GM23248 (cell line): ENCODE measurements at places on chromosomes 3 and 15.
A peak's percentile ranks its signal among the peaks of the same experiment; 100 is the strongest.

DNA sequence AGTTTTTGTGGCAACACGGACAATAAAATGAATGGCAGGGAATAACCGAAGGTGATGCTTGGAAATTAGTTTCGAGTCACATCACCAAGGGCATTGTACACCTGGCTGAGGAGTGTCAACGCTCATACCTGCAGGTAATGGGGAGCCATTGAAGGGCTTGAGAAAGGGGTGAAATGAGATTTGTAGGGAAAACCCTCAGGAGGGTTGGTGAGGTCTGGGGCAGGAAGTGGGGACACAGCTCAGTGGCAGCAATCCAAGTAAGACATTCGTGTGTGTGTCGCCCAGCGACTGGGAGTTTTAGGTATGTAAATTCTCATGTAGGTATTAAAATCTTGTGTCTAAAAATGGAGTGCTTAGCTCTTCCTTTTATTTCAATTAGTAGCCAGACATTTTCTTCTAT, 14.3 kb downstream of the PARP14 start:
- no peak for DNase-seq

GRCh38 chr15:36959746-36960145, 140.6 kb downstream of the MEIS2 start:
- DNase-seq: no peak

DNA sequence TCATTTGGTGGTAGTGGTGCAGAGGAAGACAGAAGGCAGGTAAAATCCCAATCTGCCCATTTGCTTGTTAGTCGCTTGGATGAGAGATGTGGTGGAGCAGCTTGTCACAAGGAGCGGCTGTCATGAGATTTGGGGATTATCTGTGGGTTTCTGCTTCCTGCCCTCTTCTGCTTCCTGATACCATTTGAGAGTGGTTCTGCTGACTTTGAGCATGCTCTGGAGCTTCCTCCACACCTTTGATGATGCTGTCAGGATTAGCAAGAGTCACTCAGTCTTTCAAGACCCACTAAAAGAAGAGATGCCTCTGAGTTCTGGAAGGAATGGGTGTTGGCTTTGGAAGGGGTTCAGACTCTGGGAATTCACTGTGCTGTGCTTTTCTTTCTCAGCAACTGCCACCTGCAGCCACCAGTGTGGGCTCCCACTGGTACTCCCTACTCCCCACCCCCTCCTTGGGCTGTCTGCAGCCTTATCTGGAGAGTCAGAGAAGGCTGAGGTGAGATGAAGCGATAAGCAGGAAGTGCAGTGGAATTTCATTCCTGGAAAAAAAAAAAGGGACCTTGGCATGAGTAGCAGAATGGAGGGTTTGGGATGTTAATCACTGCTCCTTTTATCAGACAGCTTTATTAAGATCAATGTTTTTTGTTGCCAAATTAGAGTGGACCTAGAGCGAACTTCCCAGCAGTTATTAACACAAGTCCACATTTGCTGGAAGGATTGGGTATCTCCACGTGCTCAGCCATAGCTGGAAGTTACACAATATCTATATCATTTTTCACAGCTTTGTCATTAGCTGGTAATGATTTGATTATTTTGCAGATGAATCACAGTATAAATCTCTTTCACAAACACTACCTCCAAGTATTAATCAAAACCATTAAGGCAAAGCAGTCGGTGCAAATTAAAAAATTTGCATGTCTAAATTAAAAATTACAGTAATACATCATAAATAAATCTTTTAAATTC, 233.0 kb upstream of the SATB1 start:
- no peak for DNase-seq

- DNase-seq: no peak
These were observed 232.9 kb downstream of the MEIS2 start for GRCh38 chr15:36867436-36867835.

DNA sequence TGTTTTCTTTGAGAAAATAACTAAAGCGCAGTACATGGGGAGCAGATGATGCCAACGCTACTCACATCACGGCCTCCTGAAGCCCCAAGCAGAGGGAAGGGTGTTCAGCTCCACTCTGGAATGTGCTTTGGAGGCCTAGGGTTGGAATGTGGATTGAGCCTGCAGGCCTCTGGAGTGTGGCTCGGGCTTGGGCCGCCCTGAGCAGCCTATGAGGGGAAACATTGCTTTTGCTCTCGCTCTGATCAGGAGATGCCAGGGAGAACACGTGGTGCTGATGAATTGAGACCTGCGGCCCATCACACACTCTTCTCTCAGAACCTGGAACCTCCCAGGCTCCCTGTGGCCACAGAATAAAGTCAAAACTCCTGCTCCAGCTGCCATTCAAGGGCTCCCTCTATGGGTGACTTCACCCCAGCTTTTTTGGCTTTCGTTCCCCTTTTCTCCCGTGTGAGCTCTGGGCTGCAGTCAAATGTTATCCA, 23.3 kb downstream of the CCDC13 start:
- peak; percentile 57 for DNase-seq

DNA sequence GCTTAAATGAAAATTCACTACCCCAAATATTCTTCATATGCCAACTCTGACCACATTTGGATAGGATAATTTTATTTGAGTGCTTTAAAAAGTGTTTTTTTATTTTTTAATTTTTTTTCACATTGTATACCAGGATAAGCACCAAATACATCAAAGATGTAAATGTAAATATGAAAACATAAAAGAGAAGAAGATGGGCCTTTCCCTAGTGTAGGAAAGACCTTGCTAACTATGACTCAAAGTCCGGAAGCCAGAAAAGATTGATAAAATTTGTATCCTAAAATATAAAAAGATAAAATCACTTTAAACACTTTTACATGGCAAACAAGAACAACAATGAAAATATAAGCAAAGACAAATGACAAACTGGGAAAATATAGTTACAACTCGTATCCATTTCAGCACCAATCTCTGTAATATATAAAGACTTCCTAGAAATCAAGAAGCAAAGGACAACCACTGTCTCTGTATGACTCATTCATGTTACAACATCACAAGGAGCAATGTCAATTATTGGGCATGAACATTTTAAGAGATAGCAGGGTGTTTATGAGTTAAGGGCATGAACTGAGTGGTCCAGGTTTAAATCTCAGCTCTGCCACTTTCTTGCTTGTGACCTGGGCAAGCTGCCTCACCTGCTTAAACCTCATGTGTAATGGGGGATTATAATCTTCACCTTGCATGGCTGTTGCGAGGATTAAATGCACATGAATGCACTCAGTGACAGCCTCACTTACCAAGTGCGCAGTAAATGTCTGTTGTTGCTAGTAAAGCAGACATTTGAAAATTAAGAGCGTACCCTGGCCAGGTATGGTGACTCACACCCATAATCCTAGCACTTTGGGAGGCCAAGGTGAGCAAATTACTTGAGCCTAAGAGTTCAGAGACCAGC, 25.3 kb upstream of the ARHGEF3 start:
- peak; percentile 42 for DNase-seq

DNA sequence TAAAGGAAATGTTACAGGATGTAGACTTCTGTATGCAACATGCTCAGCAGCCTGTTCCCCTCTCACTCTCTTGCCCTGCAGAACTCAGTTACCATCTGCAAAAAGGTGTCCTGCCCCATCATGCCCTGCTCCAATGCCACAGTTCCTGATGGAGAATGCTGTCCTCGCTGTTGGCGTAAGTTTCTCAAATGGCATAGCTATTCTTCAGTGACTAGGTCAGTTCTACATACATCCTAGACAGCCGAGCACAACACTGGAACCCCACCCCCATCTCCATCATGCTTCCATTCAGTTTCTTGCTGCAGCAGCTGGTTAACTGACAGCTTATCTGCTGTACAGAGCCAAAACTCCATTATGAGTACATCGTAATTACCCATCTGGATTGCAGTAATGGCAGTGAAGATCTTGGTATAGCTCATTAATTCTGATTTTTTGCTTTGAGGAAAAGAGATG, 4.5 kb downstream of the THBS1 start:
- peak; percentile 59 for DNase-seq

DNA sequence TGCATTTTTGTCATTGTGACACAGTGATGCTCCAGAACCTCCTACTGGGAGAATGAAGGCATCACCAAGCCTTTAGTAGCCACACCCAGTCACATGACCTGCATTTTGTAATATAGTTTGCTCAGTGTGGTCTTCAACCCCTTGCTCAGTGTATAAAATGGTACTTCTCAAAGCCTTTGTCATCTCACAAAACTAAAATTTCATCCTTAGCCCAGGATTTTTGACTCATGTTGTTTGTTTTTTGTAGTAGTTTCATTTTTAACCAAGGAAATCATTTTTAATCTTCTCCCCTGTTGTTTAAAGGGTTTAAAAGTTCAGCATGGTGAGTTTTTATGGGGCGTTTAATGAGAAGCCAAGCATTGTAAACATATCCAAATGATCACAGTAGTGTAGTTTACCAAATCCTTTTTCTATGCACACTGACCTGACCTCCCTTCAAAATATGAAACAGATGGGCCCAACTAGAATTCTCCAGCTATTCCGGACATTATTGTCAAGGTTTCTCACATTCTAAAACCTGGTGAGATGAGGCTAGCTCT, 123.5 kb upstream of the IL12A start:
- peak; percentile 57 for DNase-seq

DNA sequence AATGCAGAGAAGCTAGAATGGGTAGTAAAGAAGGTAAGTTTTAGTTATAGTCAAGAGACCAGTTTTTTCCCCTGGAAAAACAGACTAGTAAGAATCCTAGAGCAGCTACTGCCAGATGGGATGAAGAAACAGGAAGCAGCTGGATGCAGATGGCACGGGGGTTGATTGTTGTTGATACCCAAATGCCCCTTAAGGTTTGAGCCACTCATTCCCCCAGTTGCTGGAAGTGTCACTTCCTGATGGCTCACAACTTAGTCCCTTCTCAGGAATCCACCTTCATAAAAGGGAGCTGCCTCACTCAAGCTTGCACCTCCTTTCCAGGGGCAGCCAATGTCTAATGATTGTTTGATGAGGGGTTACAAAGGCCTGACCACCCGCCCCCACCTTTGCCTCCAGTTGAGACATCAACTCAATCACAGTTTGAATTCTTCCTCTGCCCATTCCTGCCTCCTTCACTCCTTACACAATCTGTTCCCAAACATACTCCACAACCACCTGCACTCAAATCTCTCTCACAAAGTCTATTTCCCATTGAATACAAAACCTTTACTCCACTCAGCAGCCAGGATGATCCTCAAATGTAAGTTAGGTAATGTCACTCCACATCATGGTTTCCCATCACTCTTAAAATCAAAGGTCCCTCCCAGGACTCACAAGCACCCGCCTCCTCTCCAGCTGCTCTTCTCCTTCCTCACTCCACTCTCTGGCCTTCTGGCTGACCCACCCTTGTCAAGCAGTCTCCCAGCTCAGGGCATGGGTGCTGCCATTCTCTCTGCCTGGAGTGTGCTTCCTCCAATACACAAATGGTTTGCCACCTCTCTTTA, 450.1 kb upstream of the THBS1 start:
- DNase-seq: peak; percentile 49

- peak; percentile 62 for DNase-seq
These were observed 187.1 kb downstream of the ALCAM start for GRCh38 chr3:105553851-105554250.

GRCh38 chr15:59292442-59293151, 80.1 kb downstream of the MYO1E start:
- DNase-seq: no peak

GRCh38 chr15:97504031-97504792, 456.3 kb upstream of the ARRDC4 start:
- no peak for DNase-seq

GRCh38 chr3:156307704-156308103, 187.3 kb downstream of the KCNAB1 start:
- peak; percentile 80 for DNase-seq

DNA sequence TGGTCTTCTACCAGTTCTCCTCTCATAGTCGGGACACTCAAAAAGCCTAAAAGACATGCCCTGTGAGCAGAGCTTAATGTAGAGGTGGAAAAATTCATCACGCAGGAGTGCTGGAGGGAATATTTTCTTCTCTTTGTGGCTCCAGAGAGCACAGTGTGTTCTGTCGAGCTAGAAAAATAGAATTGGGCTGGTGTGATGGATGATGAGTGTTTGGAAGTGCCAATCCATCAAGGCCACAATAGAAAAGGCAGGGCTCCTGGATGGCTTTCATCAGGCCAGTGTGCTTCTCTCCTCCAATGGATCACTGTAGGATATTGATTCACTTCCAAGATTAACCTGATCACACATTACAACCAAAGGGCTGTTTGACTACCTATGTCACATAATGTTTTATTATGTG, 65.7 kb downstream of the CD47 start:
- no peak for DNase-seq

DNA sequence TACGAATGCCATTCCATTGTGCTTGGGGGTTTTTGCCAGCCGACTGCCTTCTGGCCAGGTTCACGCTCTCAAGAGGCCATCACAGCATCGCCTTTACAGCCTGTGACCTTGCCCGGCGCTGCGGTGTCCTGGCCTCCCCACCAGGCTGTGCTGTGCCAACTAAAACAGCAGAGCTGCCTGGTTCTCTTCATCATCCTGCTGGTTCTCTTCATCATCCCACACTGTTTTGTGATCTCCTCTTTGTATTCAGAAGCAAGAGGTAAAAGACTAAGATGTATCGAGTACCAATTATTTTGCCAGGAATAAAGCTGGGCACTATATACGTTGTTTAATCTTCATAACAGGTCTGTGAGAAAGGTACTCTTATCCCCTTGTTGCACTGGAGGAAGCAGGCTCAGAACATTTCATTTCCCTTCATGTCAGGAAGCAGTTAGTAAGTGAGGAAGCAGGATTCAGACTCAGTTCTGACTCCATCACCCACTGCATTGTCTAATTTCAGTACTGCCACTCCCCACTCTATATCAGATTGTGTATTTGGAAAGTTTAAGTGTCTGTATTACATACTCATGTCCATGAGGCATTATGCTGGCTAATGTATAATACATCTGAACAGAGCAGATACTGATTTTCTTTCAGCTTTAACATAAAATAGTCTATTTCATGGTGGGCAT, 92.7 kb downstream of the LRRC28 start:
- DNase-seq: no peak
